ENCODE measurements at places on chromosomes 1 and 21.

DNA sequence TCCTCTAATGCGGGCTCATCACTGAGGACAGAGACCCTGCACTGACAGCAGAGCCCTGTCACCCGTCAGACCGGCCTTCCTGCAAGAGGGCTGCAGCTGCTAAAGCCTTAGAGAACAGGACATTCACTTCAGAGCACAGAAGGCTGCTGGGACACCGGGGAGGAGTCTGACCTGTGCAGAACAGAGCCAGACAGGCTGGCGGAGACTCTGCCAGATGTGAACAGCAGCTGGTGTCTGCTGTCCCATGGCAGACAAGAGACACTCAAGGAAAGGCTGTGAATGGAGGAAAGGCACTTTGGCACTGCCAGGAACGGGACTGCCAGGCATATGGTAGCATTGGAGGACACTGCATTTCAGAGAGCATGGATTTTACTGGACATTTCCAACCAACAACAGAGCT lies 21.4 kb downstream of the MRAP start:
- no peak for DNase-seq

DNA sequence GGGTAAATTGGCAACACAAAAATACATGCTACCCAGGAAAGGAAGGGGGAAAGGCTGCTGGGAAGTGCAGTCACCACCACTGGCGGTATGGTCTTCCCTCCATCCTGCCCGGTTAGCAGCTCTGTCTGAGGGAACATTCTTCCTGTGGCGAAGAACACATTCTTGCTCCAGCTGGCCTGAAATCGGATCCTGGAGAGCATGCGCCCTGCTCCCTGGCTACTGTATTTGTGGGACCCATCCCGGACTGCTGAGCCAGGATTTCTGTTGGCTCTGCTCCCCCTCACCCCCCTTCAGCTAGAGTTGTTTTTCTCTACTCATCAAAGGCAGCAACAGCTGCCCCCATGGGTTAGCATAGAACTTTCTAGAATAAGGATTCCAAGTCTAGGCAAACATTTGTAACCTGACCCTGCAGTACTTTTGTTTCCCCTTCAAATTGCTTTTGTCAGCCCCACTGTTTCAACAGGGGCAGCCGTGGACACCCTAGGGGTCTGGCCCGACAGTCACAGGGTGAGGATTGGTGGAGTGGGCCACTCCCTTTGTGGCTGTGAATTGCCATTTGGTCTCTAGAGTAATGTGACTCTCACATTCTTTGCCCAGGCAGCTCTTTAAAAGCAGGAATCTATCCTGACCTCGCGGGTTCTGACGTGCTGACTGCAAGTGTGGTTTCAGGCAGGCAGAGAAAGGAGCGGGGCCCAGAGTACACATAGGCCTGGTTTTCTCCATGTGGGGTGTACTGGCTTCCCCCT lies 157.7 kb downstream of the TOMM20 start:
- peak; percentile 97 for DNase-seq

DNA sequence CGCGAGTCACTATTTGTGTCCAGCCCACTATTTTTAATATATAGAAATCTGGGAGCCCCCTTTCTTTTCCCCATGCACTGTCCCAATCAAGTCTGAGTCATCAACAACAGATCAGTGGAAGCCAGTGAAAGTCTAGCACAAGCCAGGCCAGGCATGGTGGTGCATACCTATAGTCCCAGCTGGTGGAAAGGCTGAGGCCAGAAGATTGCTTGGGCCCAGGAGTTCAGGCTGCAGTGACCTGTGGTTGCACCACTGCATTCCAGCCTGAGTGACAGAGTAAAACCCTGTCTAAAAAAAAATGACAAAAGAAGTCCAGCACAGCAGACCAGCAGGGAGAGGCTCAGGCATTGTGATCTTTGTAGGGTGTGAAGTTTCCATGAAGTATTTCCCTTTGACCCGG lies 9.0 kb upstream of the RPL5 start:
- no peak for DNase-seq

DNA sequence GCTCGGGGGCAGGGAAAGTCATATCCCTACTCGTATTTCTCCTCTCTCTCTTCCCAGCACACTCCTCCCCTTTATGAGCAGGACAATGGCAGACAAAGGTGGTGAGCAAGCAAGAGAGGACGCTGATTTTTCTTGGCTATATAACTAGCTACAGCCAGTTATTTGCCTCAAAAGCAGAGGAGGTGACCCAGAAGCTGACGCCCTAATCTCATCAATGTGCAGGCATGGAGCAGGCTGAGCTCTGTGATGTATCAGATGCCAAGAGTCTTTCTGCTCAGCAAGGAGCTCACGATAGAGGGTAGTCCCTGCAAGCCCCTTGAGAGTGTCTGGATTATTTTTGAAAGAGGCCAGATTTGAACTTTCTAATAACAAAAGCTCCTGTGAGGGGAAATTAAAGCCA lies 75.5 kb downstream of the ASTN1 start:
- DNase-seq, result no peak

DNA sequence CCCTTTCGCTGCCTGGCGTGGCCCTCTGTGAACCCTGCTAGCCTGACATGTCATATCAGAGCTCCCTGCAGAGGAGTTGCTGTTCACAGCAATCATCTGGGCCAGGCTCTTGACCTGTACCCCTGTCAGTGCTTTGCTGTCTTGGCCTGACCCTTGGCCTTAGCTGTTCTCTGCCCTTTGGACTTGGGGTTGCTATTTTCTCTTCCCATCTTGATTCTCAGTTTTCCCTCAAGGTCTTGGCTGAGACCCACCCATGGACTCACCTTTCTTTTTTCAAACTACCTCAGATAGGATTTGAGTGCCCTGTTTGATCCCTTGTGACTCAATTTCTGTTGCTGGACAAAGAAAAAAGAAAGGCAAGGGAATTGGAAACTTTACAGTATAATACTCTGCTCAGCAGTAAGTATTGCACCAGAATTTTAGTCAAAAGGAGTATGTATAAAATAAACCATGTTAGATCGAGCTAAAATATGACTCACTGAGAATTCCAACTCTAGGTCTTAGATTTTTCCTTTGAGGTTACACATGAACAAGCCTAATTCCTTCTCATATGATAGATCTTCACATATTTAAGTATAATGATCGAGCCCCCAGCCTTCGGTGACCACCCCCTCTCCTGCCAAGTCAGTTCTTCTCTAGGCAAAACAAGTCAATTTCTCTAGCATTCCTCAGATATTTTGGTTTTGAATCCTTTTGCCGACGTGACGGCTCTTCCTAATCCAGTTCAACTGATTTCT lies 110.5 kb downstream of the NGF start:
- peak; percentile 57 for DNase-seq
